ENCODE measurements at places on chromosomes 5 and 9.

GRCh38 chr9:32394381-32395049 is 10.1 kb downstream of the ACO1 start:
- DNase-seq = no peak

GRCh38 chr5:149658299-149658698 is 71.8 kb upstream of the PPARGC1B start:
- no peak for DNase-seq

DNA sequence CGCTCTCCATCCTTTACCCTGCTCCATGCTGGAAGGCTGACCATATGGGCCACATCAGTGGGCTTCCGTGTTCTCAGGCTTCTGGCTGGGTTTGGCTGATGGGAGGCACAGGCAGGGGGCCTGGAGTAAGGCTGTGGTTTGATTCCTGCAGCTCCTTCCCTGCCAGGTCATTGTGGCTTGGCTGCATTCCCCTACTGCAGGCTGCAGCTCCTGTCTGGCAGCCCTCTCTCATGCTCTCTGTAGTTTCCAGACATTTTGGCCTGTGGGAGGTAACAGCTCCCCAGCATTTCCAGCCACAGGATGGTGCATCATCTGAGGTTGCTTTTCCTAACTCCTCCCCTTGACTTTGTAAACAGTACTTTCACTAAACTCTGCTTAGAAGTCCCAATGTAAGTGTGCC is 102.0 kb upstream of the PTPN3 start:
- DNase-seq = no peak

- no peak for DNase-seq
Measured at GRCh38 chr5:179900711-179901110, 7.0 kb downstream of the TBC1D9B start.

DNA sequence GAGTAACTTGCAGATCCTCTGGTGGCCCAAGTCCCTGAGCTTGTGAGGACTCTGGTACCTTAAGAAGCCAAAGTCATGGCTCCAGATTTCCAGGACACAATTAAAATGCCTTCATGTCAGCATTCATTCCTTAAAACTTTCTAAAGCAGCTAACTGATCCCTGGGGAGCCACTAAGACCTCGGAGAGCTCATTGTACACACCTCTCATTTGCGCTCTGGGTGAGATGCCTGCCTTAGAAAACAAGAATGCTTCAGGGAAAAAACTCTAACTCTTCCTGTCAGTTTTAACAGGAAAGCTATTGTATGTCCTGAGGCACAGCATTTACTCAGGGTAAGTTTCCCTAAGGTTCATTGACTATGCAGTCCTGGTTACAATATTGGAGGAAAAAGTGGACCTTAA is 285.0 kb downstream of the EFNA5 start:
- DNase-seq = no peak

- no peak for DNase-seq
Measured at GRCh38 chr9:134690301-134690751, 48.7 kb downstream of the COL5A1 start.

- no peak for DNase-seq
Measured at GRCh38 chr5:88746438-88746882, 136.5 kb downstream of the MEF2C start.

DNA sequence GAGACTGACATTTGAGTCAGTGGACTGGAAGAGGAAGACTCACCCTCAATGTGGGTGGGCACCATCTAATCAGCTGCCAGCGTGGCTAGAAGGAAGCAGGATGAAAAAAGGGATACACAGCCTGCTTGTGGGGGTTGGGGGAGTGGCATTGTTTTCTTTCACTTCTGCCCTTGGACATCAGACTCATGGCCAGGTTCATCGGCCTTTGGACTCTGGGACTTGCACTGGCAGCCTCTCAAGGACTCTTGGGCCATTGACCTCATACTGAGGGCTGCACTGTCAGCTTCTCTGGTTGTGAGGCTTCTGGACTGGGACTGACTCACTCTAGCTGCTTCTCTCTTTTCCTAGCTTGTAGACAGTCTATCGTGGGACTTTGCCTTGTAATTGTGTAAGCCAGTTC is 374.9 kb downstream of the TLE1 start:
- DNase-seq = no peak

DNA sequence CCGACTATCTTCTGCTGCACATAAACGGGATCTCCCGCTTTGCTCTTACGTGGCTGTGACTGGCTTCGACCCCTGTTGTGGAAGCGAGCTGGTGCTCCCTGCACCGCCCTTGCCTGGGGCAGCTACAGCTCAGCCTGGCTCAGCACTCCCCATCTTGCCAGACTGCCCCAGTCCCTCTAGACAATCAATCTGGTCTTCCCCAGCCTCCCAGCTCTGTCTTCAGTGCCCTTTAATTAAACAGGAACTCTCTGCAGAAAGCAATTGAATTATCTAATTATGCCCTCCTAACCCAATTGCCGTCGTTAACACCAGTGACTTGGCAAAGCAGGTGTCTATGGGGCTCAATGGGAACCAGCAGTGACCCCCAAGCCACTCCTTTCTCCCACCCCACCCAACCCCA is 18.9 kb upstream of the NTNG2 start:
- DNase-seq = no peak

GRCh38 chr9:35163413-35163812 is 1.6 kb downstream of the UNC13B start:
- no peak for DNase-seq

GRCh38 chr5:8098081-8098480 is 229.1 kb downstream of the MTRR start:
- DNase-seq = no peak

DNA sequence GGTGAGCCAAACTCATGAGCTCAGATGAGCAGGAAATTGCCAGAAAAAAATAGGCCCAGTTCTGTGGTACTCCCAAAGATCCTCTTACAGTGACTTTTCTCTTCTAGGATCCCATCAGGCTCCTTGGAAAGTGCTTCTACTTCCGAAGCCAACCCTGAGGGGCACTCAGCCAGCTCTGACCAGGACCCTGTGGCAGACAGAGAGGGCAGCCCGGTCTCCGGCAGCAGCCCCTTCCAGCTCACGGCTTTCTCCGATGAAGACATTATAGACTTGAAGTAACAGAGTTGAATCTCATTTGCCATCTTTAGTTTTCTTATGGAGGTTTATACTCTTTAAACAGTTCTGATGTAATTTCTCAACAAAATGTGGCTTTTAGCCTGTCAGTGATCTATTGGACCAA is 4.0 kb upstream of the SLC2A8 start:
- DNase-seq = no peak

GRCh38 chr9:81798606-81799005 is 109.3 kb upstream of the TLE1 start:
- DNase-seq = no peak
